ENCODE measurements at places on chromosomes 16 and 17. TPM values are rescaled to one million over a fixed set of nuclear protein-coding genes. Genes with fewer than 3 reads are reported as not detected.

NPIPB4 gene
- total RNA-seq = 104 TPM

DNA sequence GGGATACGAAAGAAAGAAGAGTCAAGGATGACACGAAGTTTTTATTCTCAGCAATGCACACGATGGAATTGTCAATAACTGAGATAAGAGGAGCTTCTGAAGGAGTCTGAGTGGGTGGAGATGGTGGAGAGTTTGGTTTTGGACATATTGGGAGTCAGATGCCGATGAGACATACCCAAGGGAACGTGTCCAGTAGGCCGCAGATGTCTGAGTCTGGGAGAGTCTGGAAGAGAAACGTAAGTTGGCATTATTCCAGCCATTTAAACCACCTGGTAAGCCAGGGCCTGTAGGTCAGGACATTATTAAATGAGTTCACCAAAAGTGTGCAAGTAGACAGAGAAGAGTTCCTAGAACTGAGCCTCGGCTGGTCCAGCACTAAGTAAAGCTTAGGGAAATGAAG lies 478.3 kb upstream of the CDH5 start:
- no peak for DNase-seq

TMEM100 gene
- total RNA-seq = 29.3 TPM

DNA sequence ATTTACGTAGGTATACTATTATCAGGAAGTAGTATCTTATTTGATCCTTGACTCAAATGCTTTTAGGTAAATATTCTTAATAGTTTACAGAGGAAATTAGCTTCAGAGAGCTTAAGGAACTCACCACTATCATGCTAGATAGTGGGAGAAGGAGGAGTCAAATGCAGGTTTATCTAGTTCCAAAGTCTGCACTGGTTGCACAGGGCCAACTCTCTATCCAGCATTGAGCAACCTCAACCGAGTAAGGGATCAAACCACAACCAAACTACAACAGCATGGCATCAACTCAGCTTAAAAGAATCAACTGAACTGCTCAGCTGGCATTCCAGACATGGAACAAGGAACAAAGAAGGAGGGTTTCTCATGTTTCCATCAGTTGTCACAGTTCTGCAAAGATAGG lies 306.0 kb downstream of the MAF start:
- DNase-seq = no peak

PIRT gene
- not detected for total RNA-seq

DNA sequence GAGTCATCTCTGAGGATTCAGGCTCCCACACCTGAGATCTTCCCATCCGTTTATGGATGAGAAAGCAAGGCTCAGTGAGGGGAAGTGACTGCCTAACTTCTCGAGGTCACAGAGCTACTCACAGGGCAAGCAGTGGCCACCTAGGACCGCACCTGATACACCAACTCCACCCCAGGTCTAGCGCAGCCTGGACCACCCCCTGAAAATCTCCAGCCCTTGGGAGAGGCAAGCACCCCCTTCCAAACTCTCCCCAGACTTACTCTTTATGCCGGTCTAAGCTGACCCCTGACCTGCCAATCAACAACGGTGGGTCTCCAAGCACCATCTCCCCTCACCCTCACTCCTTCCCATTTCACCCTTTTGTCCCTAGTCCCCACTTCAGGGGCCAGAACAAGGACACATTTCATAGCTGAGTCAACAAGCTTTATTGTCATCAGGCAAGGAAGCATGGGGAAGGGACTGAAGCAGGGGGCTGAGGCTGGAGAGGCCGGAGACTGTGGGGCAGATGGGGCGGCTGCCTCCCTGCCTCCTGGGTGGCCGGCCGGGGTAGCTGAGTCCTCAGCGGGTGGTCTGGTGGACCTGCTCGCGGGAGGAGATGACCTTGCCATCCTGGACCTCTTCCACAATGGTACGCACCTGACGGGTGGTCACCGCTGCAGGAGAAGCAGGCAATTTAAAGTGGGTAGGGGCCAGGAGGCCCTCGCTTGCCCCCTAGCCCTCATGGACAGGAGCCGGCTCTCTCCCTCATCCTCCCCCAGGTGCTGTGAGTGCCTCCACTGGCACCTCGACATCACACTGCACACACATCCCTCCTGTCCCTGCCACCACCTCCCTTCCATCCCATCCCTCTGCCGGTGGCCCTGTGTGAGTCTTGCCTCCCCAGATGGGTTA lies 5.1 kb downstream of the KRT17 start:
- no peak for DNase-seq

DNA sequence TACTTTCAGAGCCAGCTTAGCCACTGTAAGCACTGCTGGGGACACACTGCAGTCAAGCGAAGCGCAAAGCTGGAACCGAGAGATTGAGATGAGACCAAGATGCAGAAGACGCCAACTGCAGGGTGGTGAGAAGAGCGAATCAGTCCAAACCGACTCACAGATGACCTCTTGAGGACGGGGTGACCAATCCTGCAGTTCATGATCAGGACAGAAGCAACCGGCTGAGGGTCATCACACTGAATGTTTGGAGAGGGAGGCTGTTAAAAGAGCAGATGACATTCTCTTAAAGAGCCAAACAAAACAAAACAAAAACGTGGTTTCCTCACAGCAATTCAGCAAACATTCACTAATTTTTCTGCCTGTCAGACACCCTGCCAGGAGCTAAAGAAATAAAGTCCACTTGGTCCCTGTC lies 8.5 kb downstream of the HASPIN start:
- DNase-seq = no peak

GRCh38 chr17:43661699-43662412 lies at the start of gene MEOX1:
MEOX1 (minus strand) TSS chr17:43661922; CDS start chr17:43661534, 388 bp downstream.
- no peak for DNase-seq

GRCh38 chr17:77306790-77307478 lies 166.2 kb downstream of the SEC14L1 start:
- no peak for DNase-seq

Data from endothelial cell (in vitro differentiated cells).